ENCODE measurements at places on chromosomes 11 and 22. TPM values are rescaled to one million over a fixed set of nuclear protein-coding genes. Genes with fewer than 3 reads are reported as not detected.

The FGF19 gene
- not detected for polyA plus RNA-seq

The TENM4 gene
- polyA plus RNA-seq: 0.03 TPM

The MYO18B gene
- polyA plus RNA-seq: 0.02 TPM

DNA sequence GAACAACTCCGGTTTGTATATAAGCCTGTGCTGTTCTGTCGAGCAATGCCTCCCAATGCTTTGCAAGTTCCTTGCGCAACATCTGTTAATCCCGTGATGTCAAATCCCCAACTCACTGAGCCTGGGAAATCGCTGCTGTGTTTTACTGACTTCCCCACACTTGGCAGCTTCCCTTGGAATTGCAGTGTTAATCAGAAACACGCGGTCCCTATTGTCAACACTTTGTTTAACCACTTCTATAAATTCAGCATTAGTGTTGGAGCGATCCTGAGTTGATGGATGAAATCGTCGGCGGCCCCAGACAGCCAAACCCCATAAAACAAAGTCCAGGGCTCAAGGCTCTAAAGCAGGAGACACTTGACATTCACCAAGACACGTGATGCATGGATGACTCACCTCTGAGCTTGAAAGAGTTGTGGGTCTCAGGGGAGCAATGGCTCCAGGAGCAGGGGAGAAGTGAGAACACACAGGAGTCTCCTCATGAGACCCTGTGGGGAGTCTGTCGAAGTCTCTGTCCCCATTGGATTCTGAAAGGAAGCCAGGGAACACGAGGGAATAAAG, 555.3 kb downstream of the MIAT start:
- H3K4me3 ChIP-seq: no peak overlapping the region
- peak overlapping the region; percentile 18 for H3K27ac ChIP-seq
- H3K27me3 ChIP-seq: no peaks in the 10 kb centered on the region
- DNase-seq: no peak
- no peaks in the 10 kb centered on the region for H3K36me3 ChIP-seq

DNA sequence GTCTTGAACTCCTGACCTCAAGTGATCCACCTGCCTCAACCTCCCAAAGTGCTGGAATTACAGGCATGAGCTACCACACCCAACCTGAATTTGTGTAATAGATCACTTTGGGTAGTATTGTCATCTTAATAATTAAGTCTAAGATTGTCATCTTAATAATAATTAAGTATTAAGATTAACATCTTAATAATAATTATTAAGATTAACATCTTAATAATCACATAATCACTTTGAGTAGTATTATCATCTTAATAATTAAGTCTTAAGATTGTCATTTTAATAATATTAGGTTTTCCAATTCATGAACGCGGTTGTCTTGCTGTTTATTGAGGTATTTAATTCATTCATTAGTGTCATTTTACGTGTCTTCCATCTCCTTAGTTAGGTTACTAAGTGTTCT, 8.2 kb downstream of the MOV10L1 start:
- no peak for DNase-seq
- no peaks in the 10 kb centered on the region for H3K4me1 ChIP-seq
- H3K27ac ChIP-seq: no peak overlapping the region

- H3K4me3 ChIP-seq: no peak overlapping the region
- no peaks in the 10 kb centered on the region for H3K4me1 ChIP-seq
- no peak for DNase-seq
- no peak overlapping the region for H3K27ac ChIP-seq
- no peaks in the 10 kb centered on the region for H3K36me3 ChIP-seq
Observed at GRCh38 chr11:37409124-37409523, 811.1 kb upstream of the RAG2 start.

DNA sequence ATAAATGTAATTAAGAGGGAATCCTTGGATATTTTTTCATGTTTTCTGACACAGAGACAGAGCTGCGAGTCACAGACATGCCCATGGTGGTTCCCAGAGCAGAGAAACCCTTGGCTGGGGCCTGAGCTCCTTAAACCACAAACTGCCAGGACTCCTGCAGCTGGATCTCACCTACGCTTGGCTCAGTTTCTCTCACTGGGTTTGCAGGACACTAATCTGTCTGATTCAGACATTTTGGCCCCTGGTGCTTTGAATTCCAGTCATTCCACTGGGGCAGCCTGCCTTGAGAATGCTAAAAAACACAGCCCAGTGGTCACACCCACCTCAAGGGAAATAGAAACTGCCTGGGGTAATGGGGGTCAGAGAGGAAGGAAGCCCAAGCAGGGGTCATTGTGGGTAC, 122.6 kb downstream of the CCDC81 start:
- H3K4me3 ChIP-seq: no peak overlapping the region
- H3K36me3 ChIP-seq: no peaks in the 10 kb centered on the region
- H3K4me1 ChIP-seq: peaks cover 4% of the 10 kb centered on the region
- H3K27ac ChIP-seq: no peak overlapping the region
- no peak for DNase-seq

GRCh38 chr22:19619144-19620009, 94.9 kb upstream of the SEPTIN5 start:
- DNase-seq: no peak
- H3K27ac ChIP-seq: no peak overlapping the region
- H3K4me3 ChIP-seq: no peak overlapping the region
- H3K4me1 ChIP-seq: no peaks in the 10 kb centered on the region
- no peaks in the 10 kb centered on the region for H3K36me3 ChIP-seq
- no peaks in the 10 kb centered on the region for H3K27me3 ChIP-seq

All from liver (tissue), 10 donors.